Activated CD4-positive, alpha-beta T cell treated with anti-CD3 and anti-CD28 coated beads for 24 hours (primary cell): ENCODE measurements at places on chromosomes 12 and 14.

GRCh38 chr14:88611878-88612277, 49.0 kb downstream of the ZC3H14 start:
- DNase-seq: no peak

DNA sequence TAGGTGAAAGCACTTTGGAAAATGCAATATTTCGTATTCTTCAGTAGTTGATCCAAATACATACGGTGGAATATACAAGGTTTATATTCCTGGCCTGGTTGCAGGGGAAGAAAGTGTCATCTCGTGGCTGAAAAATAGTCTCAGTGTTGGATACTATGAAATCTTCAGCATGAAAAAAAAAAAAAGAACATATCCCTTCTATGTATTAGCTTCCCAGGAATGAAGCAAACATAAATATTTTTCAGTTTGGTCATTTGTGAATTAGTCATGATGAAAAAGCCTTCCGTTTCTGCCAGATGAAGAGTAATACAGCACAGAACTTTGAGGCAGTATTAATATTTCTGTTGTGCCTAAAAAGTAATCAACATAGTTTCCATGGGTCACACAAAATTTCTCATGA, 36.7 kb downstream of the FLRT2 start:
- DNase-seq: no peak

- no peak for DNase-seq
Observed at GRCh38 chr14:45181329-45181728, 45.6 kb downstream of the FANCM start.

DNA sequence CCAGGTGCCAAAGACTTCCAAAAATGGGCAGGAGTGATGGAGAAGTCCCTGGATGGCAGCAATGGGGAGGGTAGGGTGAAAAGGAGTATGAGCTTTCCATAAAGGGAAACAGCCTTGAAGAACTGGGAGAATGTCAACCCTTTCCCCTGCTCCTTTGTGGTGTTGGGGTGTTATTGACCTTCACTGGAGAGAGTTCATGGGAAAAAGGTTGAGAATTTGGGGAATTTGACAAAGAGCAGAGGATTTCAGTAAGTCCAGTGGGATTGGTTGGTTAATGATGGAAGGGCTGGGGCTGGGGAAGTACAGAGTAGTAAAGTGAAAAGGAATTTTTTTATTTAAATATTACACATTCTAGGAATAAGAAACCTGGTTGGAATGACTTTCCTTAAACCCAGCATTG, 116.6 kb downstream of the ERC1 start:
- DNase-seq: no peak

- no peak for DNase-seq
Observed at GRCh38 chr12:57416039-57416996, 14.5 kb downstream of the R3HDM2 start.

- no peak for DNase-seq
Observed at GRCh38 chr12:63313139-63313538, 162.1 kb upstream of the AVPR1A start.

DNA sequence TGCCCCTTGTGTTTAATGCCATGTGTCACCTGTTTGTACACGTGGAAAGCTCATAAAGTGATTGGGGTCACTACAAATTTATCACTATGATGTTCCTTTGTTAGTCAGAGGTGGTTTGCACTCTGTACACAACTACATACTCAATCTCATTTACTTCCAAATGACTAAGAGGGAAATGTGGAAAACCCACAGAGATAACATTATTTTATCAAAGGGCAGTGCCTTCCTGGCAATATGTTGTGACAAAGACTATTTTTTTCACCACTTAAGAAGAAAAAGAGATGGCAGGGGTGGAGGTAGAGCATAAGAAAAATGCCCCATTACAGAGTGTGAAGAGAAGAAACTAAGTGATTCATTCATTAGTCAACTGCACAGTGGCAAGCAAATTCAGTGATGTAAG, 1064.1 kb upstream of the FLRT2 start:
- no peak for DNase-seq

DNA sequence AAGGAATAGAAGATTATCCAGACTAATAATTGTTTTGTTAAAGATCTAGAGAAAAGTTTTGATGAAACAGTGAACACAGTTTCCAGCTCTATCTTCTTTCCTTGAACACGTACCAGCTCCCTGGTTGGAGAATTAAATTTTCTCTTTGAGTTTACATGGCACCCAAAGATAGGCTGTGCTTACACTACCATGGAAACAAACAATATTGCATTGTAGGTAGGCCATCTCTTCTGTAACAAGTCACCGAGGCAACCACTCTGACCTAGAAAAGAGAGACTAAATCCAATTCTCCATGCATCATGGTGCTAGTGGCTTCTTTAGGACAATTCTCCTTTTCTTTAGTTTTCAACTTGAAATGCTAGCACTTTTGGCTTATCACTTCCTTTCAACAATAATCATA, 9.9 kb downstream of the BMAL2 start:
- no peak for DNase-seq

DNA sequence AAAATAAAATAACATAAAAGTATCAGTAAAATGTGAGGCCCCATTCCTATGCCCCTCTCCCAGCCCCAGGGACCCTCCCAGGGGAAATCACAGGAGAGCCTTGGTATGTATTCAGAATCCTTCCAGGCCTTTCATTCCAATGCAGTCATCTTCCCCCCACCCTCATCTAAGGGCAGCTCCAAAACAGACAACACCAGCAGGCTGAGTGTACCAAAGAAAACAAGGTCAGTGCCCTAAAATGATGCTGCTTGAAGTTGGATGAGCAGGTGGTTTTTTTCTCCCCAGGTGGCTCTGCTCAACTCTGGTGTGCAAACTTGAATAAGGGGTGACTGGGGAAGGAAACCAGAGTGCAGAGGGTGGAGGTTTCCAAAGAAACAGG, 56.2 kb downstream of the TSPAN9 start:
- no peak for DNase-seq

- DNase-seq: no peak
Observed at GRCh38 chr12:57099047-57099714, 10.3 kb downstream of the NAB2 start.

DNA sequence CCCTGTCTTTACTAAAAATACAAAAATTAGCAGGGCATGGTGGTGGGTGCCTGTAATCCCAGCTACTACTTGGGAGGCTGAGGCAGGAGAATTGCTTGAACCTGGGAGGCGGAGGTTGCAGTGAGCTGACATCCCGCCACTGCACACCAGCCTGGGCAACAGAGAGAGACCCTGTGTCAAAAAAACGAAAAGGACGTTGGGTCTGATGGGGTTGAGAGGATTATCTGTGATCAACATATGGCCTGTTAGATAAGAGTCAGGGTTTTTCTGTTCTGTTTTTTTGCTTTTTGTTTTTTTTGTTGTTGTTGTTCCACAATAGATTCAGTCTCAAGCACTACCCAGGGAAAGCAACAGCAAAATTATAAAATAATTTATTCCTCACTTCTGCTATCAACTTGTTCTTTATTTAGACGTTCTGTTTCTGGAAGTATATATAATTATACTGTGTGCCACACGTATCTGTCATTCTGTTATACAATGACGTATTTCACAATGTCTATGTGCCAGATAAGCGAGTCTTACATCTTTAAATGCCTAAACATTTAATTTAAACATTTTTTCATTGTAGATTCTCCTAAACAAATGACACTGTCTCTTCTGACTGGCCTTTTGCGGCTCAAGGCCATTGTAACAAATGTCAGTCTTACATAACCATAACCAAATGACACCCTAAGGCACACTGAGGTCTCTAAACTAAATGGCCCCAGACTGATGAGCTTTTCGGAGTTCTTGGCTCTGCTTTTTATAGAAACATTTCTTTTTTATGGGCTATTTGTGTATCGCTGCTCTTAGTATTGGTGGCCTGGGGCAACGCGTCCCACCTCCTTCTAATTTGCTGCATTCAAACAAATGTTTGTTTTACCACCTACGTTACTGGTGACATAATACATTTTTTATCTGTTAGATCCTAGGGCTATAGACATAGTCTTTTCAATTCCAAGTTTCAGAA, 7.2 kb upstream of the P2RX4 start:
- DNase-seq: no peak

DNA sequence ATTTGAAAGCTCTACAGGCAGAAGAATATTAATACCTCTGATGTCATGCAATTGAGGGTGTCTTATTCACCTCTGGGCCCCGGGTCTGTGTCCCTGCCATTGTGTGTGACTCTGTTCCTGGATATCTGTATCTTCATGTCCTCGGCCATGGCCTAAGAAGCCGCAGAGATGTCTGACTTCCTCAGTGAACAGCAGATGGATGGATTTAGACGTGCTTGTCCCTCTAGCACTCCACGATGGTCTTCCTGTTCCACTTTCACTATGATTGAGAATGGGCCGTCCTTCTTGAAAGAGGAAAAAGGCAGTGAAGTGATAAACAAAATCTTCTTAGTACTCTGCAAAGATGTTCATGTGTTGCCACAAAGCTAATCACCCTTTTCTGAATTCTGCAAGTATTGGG, 217.4 kb downstream of the SLC41A2 start:
- no peak for DNase-seq

GRCh38 chr14:73248108-73248868, 11.0 kb downstream of the PAPLN start:
- no peak for DNase-seq

- no peak for DNase-seq
Observed at GRCh38 chr12:43795716-43796280, 10.3 kb downstream of the TWF1 start.

DNA sequence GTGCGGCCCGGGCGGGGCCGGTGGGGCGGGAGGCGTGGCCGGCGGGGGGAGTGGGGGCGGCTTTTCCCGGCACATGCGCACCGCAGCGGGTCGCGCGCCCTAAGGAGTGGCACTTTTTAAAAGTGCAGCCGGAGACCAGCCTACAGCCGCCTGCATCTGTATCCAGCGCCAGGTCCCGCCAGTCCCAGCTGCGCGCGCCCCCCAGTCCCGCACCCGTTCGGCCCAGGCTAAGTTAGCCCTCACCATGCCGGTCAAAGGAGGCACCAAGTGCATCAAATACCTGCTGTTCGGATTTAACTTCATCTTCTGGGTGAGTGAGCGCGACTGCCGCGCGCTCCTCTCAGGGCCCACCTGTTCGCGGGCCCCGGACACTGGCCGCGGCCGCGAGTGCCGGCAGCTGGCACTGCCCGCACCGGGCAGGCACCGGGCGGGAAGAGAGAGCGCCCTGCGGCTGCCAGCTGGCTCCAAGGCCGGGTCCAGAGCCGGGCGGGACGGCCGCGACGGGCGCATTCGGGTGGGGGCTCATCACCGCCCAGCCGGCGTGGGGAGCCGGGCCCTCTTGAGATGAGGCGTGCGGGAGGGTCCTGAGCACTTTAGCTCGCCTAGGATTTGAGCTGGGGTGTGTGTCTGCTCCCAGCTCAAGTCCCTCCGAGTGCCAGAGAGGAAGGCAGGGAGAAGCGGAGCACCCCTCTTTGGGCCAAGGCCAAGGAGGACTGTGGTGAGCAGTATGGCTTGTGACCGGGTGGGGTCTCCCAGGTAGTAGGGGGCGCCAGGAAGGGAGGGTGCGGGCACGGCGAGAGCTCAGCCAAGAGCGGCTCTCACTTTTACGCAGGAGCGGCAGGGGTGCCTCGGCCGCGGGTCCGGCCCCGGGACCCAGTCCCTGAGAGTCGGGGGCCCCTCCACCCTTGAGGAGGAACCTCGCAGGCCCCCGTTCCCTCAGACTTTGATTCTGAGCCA, at the start of gene CD9:
Gene CD9 (plus strand): TSS at position 145 of the 957 bp plus-strand sequence. CDS start 100 bp downstream, at position 245.
- peak; percentile 32 for DNase-seq

DNA sequence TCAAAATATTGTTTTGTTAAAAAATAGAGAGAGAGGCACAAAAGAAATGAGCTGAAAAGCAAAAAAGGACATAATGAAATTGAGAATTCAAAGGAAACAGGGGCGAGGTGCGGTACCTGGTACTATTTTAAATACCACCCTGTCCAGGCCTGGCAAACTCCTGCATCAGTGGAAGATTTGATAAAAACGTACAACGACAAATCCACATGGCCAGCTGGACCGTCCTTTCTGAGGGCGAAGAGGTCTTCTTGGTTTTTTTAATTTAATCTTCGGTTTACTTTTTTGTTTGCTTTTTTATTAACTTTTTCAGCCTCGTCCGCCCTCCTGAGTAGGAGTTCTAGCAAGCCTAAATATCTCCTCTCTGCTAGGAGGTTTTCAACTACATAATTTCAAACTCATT, 11.9 kb downstream of the BCL11B start:
- DNase-seq: no peak

GRCh38 chr14:83300476-83301064, 1766.9 kb upstream of the SEL1L start:
- DNase-seq: no peak

DNA sequence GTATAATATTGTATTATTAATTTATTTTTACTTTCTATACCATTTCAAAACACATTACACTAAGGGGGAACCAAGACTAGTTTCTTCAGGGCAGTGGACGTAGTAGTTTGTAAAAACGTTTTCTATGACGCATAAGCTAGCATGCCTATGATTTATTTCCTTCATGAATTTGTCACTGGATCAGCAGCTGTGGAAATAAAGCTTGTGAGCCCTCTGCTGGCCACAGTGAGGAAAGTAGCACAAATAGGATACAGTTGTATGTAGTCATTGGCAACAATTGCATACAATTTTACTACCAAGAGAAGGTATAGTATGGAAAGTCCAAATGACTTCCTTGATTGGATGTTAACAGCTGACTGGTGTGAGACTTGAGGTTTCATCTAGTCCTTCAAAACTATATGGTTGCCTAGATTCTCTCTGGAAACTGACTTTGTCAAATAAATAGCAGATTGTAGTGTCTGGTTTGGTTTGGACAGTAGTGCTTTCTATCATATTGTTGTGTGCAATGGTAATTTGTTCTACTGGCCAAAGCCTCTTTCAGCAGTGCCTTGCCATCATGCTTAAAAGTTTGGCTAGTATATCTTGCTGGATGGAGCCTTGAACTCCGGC, 24.3 kb upstream of the PLEKHD1 start:
- DNase-seq: peak; percentile 25

DNA sequence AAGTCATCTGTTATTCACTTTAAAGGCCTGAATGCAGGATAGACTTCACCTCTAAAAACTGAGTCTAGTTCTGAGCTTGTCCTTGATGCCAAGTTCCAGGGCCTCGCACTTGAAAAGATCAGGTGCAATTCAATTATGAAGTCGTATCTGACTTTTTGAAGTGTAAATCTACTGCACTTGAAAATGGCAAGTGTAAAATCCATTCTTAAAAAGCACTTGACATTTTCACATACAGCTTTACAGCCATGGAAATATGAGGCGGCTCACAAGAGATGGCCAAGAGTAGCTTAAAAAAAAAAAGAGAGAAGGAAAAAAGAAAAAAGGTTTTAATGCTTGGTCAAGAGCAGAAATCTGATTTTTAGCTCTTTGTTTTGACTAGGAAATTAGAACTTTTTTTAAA, 172.5 kb downstream of the GXYLT1 start:
- DNase-seq: no peak

GRCh38 chr14:25394356-25394755, 344.4 kb upstream of the STXBP6 start:
- DNase-seq: no peak

- DNase-seq: no peak
Observed at GRCh38 chr12:58633479-58633878, 286.8 kb downstream of the LRIG3 start.

- no peak for DNase-seq
Observed at GRCh38 chr12:50637870-50638481, 125.9 kb upstream of the ATF1 start.
